Progenitor cell of endocrine pancreas (in vitro differentiated cells): ENCODE measurements at places on chromosomes 5 and 9.

GRCh38 chr5:36691696-36692371, 85.4 kb downstream of the SLC1A3 start:
- DNase-seq = no peak

GRCh38 chr9:124812441-124812876, 35.5 kb downstream of the OLFML2A start:
- DNase-seq = no peak

DNA sequence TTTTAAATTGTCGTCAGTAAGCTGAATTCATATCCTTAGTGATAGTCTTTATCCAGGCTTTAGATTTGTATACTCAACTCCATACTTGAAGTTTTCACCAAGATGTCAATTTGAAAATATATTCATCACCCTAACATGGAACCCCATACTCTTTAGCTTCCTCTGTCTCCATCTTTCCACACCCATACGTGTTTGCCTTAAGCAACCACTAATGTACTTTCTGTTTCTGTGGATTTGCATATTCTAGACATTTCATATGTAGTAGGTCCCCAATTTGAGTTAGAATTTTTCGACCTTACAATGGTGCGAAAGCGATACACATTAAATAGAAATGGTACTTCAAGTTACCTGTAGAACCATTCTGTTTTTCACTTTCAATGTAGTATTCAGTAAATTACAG, 65.2 kb downstream of the NSD1 start:
- DNase-seq = no peak

- no peak for DNase-seq
Observed at GRCh38 chr5:132478366-132478871, 12.2 kb downstream of the IRF1 start.

- DNase-seq = peak; percentile 34
Observed at GRCh38 chr5:141875795-141876627, 2.2 kb downstream of the PCDH1 start.

- DNase-seq = no peak
Observed at GRCh38 chr5:135697959-135698345, 119.2 kb upstream of the CXCL14 start.

- no peak for DNase-seq
Observed at GRCh38 chr5:149572170-149572569, 9.1 kb upstream of the ARHGEF37 start.

- no peak for DNase-seq
Observed at GRCh38 chr9:121286973-121287741, 19.2 kb downstream of the GSN start.

DNA sequence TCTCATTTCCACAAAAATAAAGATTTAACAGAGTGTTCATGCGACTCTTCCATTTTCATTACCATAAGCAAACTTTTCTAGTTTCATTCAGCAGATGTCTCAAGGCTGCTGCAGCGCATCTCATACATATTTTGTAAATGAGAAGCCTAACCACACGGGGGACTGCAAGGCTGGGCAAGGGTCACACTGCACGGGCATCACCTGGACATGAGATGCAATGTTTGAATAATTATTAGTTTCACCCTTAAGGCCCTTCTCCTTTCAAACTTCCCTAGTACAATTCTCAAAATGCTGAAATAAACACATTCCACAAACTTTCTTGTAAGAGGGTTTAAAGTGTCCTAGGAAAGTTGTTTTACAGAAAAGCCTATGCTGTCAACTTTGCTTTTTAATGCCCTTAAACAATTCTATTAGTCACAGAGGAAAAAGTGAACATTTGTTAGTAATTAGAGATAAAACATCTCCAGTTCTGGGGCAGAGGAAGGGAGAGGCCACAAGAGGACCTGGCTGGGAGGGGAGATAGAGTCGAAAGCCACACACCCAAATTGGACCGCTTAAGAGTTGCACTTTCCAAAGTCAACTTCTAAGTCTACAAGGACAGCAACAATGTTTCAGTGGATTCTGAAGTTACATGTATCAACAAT, 1.3 kb downstream of the DENND1A start:
- no peak for DNase-seq

- no peak for DNase-seq
Observed at GRCh38 chr5:43037636-43038495, 2.3 kb downstream of the ANXA2R start.

DNA sequence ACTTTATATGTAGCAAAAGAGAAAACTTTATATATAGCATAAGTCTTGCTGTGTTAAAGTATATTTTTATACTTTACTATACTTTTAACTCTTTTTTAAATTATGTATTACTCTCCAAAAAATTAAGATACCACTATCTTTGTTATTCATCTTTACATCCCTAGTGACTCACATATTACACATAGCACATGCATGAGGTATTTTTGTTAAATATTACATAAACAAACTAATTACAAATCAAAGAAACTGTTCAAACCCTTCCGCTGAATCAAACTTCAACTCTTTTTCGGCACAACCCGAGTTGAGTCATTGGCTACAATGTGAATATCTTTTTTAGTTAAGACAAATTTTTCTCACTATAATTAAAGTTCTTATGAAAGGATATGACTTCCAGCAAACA, 32.1 kb downstream of the NADK2 start:
- no peak for DNase-seq

DNA sequence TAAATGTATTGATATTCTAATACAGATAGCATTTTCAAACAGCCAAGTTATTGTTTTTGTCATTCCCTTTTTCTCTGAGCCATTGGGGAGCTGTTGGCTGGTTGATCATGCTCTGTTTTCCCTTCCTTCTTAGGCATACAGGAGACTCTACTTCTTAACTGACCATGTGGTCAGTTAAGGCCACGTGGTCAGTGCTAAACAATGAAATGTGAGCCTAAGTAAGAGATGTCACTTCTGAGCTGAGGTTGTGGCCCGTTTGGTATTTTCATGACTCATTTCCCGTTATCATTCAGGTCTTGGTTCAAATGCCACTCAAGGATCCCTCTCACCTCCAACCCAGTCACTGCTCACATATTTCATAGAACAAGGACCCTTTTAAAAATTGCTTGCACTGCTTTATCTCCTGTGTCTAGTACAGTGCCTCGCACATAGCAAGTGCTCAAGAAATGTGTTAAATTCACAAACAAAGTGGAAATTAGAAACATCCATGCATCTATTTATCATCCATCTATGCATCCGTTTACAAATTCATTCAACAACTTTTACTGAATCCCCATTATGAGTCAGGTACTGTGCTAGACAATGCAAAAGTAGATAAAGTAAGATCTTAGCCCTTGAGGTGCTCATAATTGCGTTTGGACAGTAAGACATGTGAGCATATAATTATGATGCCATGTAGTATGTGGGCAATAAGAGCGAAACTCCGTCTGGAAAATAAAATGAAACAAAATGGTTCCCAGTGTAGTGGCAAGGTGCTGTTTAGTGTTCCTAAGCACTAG, 50.7 kb downstream of the ARRDC3 start:
- DNase-seq = no peak

DNA sequence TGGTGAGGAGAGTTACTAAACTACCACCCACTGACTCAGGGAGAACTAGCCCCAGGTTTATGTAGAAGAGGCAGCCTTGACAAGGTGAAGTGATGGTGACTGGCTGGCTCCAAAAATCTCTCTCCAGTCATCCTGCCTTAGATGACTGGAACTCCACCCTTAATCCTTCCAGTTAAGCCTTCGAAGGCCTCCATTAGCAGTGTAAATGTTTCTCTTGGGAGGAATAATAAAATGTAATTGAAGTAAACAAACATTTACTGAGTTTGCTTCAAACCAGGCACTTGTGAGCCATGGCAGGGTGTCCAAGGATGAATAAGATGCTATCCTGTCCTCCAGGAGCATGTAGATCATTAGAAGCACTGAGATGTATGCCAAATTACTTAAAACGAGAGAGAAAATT, 35.5 kb downstream of the ASTN2 start:
- DNase-seq = no peak

GRCh38 chr9:112037281-112038016, 137.6 kb downstream of the SUSD1 start:
- DNase-seq = no peak

GRCh38 chr9:87684627-87685219, 41.2 kb upstream of the CTSL start:
- DNase-seq = peak; percentile 44

DNA sequence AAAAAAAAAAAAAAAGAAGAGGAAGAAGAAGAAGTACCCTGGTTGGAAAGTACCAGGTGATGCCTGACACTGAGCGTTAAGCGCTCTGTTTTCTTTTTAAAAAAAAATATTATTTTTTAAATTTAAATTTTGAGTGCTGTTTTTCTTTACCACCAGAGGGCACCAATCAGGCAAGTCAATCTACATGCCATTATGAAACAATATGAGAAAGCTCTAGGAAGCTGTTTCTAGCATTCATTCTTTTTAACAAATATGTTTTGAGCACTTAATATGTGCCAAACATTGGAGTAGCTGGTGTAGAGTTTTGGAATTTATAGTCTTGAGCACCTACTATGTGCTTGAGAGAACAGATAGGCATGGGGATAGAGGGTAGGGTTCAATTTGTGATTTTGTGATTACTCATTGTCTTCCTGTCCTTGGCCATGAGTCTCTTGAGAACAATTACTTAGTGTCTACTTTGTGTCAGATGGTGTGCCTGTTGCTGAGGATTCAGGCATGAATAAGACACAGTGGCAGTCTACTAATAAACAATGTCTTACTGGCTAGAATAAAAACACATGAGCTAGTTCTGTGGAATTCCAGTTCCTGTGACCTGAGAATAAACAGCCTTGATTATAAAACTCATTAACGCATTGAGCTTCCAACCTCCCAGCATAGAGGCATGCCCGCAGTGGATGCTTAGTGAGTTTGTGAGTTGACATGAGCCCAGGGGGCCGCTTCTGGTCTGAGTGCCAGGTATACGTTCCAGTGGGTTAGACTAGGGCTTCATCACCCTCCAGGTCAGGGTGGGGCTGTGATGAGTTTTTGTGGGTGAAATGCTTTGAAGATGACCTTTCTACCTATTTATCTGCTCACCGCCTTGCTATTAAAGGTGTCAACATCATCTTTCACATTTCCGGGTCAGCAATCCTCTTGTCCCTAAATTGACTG, 3.0 kb upstream of the UBE2R2 start:
- no peak for DNase-seq

- DNase-seq = no peak
Observed at GRCh38 chr5:59620535-59621212, 272.9 kb downstream of the PDE4D start.

DNA sequence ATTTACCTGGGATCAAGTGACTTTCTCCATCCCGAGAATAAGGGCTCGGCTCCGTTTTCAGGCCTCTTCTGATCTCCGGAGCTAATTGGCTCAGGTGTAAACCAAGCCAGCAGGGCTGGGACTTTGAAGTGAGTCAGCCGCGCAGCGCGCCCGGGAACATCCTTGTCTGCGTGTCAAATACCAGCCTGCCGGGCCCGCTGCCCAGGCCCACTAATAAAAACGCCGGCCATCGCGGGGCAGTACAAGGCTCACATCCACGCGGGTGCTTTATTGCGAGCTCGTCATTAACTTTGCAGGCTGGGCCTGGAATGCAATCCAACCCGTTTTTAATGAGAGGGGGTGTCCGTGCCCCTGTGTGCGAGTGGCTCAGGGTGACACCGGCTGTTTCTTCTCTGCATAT, 416.8 kb downstream of the IRX2 start:
- DNase-seq = no peak

DNA sequence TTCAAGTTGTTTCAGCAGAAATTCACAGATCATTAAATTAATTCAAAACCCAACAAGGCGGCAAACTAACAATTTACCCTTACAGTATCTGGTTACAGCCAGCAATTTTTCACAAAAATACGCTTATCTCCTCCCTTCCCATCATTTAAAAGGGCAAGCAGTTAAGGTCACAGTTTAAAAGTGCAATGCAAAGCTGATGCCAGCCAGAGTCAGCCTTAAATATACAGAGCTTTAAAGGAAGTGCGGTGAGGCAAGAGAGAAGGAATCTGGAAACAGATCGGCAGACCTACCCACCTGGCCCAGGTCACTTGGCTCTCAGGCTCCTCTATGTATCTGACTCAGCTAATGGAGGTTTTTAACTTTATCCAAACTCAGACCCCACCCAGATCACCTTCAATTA, 31.0 kb downstream of the EPB41L4A start:
- DNase-seq = no peak

- DNase-seq = no peak
Observed at GRCh38 chr5:168656633-168657032, 77.5 kb upstream of the PANK3 start.

DNA sequence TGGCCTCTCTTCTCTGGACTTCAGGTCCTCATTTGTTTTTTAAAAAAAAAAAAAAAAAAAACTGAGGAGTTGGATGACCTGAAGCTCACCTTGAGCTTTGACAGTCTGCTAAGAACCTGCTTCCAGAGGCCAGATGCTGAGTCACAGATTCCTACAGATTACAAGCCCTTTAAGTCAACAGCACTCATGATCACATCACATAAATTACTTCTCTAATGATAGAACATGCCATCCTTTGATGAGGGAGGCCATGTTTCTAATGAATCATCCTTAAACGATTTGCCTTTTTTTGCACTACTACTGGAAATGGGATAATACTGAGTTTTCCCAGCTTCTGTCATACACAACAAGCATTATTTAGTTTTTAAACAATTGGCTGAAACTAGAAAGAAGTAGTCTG, 34.2 kb upstream of the MYOT start:
- no peak for DNase-seq

DNA sequence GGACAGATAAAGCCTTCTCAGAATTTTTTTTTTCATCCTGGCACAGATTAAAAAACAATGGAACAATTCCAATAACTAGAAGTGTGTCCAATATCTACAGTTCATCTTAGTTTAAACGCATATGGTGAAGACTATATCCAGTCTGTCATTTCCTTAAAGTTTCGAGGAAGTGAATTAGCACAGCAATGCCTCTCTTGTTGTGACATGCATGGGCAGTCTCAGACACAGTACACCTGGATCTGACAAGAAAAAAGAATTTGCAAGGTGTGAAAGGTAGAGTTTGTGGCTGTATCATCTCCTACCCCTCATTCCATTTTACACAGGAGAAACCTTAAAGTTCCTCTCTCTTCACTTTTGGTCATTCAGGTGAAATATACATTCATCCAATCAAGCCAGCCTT, 100.6 kb upstream of the ADAMTS19 start:
- no peak for DNase-seq

GRCh38 chr5:144162686-144163085, 7.8 kb downstream of the YIPF5 start:
- DNase-seq = no peak

DNA sequence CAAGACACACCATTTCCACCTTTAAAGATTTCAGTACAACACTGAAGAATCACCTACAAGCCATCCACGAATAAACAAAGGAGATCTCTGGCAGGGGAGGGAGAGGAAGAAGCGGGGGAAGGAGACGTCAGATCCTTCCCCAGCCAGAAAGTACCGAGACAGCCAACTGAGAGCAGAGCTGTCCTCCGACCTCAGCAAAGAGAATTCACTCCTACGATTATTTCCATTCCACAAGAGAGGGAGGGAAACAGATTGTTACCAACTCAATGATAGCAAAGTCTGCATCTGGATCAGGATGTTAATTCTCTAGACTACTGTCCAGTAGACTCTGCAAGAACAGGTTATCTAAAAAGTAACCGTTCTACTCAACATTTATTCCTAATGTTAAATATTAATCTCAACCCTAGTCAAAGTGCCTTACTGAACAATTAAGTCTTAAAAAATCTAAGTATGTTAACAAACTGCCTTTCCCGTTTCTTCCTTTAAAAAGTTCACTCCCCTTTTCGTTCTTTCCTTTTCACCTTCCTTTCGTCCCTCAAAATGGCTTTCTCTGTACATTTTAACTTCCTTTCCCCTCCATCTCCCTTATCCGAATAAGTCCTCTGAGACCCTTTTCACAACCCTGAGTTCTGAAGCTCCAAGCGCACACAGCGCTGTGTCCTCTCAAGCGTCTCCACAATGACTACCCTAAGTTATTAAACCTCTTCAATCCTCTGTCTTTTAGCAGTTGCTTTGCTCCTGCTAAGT, 1.4 kb downstream of the CHD1 start:
- DNase-seq = no peak

GRCh38 chr9:72911816-72912215, 41.0 kb downstream of the ALDH1A1 start:
- DNase-seq = no peak
